NCI-H187 (cell line): ENCODE measurements at places on chromosomes 7 and 10.
A peak's percentile ranks its signal among the peaks of the same experiment; 100 is the strongest.

DNA sequence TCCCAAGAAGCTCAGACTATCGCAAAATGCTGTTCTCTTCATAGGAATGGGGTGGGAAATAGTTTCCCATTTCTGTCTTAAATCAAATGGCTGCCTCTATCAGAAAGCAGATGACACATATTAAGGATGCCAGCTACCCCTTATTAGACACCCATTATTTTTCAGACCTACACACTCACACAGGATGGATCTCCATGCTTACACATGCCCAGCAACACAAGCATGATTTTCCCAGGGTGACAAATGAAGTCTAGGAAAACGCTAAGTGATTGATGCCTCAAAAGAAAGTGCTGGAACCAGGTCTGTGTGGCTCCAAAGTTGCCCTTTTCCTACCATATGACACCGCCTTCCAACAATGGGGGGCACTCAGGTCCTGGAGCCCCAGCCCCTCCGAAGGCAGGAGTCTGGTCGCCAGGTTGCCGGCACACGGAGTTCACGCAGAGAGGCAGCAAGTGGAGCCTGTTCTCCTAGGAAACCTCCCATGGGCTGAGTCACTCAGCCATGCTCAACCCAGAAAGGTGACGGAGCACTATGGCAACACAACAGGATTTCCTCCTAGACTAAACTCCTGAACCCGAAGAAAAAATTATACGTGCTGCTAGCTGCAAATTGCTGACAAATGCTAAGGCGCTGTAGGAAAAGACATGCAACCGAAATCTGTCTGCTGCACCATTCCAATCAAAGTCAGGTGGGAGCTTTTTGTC is 19.8 kb downstream of the VOPP1 start:
- no peak for DNase-seq

DNA sequence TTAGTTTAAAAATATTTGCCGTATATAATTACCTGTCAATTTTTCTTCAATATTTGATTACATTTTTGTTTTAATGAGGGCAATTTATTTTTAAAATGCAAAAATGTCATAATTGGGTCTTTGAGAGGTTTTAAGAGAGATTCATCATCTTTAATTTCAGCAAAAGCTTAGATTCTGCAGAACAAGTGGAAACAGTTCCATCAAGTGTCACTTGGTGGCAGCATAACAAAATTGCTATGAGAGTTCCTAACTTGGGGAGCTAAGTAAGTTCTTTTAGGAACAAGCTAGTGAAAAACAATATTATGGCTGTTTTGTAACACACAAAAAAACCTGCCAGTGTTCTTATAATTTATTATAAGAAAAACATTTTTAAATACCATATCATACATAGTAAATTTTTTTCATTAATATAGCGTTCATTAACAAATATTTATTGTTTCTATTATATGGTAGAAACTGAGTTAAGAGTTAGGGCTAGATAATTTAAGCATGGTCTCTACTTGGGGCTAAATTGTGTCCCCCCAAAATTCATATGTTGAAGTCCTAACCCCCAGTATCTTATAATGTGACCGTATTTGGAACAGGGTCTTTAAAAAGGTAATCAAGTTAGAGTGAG is 155.2 kb downstream of the MAGI2 start:
- peak; percentile 21 for DNase-seq

DNA sequence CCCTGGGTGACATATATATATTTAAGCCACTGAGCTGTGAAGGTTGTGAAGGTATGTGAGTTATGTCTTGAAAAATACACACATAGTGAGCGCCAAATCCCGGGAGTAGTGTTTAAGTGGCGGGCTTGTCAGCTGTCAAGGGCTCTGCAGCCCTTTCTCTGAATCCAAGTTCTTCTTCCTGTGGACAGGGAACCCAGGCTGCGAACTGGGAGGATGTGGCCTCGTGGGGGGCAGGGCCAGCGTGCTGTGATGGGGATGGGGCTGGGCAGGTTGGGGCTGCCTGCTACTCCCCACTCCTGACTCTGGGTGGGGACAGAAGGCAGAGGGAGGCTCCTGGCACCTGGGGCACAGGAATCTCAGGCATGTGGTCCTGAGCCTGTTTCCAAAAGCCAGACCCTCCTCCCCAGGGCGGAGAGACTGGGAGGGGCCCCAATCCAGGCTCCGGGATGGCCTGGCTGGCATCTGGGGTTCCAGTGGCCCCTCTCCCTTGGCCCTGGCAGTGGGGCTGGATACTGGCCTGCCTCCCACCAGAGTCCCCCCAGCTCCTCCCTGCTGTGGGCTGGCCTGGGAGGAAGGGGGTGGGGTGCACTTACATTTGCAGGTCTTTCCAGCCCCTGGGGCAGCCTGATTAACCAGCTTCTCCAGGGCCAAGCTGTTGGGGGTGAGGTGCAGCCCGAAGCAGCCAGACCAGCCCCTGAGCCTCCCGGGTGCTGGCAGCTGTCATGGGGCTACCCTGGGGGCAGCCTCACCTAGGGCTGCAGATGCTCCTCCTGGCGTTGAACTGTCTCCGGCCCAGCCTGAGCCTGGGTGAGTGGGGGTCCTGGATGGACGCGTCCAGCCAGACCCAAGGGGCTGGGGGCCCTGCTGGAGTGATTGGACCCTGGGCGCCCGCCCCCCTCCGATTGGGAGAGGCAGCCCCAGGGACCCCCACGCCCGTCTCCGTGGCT is at the start of gene UPK3B:
UPK3B (plus strand) TSS at position 622 of the 947 bp plus-strand sequence; CDS start at position 723, 101 bp downstream.
- DNase-seq: no peak

DNA sequence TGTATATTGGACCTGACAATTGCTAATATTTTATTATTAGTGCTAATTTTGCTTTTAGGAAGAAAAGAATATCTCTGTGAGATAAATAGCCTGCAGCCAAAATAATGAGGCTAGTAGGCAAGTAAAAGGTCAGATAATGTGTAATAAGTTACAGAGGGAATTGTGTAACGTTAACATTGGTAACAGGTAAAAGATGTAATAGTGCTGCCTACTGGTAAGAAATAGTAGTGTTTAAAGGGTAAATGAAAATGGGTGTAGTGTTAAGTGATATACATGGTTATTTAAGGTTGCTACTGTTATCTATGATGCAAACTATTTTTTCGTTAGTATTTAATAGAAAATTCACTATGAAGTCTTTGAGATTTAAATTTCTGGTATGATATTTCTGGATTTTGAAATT is 9.2 kb upstream of the FOXP2 start:
- DNase-seq: no peak

- DNase-seq: no peak
Measured at GRCh38 chr10:5692461-5693358, 8.1 kb downstream of the TASOR2 start.

DNA sequence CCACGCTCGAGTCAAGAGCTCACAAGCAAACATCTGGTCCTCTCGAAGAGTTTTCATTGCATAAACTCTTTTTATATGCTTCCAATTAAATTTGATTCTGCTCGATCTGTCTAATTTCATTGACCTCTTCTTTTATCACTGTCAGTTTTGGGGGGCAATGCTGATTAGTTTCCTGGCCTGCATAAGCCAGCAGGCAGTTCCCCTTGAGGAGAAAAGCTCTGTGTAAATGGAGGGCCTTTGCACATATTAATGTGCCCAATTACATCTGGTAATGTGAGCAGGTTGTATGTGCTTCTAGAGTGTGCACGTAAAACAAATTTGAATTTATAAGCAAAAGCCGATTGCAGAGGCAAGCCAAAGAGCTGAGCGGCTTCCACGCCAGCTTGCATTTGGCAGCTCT is 210.3 kb downstream of the ABCA13 start:
- DNase-seq: no peak

GRCh38 chr7:68509054-68509453 is 1089.2 kb upstream of the AUTS2 start:
- no peak for DNase-seq

- DNase-seq: no peak
Measured at GRCh38 chr10:48681740-48682139, 2.9 kb upstream of the WDFY4 start.

GRCh38 chr10:88256013-88256680 is 327.0 kb downstream of the RNLS start:
- DNase-seq: no peak

- no peak for DNase-seq
Measured at GRCh38 chr10:127694580-127695193, 42.3 kb upstream of the FOXI2 start.

DNA sequence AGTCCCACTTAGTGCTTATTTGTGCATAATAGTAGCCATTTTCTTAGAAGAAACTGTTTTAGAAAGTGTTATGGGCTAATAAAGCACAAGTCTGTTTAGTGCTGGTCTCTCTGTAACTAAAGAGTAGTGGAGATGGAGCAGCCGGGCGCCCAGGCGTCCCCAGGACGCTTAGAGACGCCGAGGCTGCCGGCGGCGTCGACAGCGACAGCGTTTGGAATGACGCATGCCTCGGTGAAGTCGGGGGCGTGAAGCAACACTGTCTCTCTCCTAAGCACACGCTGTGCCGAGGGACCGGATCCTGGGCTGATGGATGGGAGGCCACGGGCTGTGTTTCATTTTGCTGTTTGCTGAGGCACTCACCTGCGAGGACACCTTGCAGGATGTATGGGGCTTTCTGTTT is 588.6 kb upstream of the FOXK1 start:
- DNase-seq: no peak

- no peak for DNase-seq
Measured at GRCh38 chr7:138030679-138031351, 28.9 kb upstream of the CREB3L2 start.

- peak; percentile 73 for DNase-seq
Measured at GRCh38 chr7:100158229-100159098, at the start of gene TRAPPC14. Gene TRAPPC14, minus strand, starts transcription at chr7:100158723. Its CDS starts 224 bp downstream, at chr7:100158499.

DNA sequence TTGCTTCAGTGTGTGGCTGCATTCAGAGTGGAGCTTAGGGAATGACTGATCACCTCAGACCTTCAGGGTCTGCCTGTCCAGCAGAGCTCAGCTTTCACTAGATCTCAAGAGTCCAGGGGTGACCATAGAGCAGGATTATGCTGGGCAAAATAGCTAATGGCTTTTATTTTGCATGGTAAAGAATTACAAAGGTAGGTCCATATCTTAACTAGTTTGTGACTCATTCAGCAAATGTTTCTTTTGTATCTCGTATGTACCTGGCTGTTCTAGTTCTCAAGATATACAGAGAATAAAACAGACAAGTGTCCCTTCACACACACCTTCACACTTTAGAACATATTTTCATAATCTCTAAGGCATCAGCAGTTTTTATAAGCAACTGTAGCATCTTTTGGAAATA is 180.5 kb downstream of the DYNC1I1 start:
- no peak for DNase-seq

GRCh38 chr10:120606051-120606764 is 149.2 kb downstream of the PLPP4 start:
- no peak for DNase-seq

DNA sequence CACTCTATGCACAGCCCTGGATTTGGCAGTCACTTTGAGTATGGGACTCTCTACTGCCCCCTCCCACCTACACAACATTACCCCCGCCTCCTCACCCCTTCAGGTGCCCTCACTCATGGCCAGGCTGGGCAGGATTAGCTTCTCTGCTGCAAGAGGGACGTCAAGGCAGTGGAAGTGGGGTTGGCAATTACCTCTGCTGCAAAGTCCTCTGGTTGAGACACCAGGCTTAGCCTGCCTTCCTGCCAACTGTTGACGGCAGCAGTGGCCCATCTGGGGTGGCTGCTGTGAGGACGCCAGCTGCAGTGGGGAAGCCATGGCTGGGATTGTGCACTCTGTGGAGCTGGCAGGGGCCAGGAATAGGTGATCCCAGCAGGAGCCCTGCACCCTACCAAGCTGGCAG is 26.7 kb downstream of the SVIL start:
- DNase-seq: no peak

- no peak for DNase-seq
Measured at GRCh38 chr10:131937836-131938235, 37.0 kb downstream of the PPP2R2D start.

GRCh38 chr10:49611166-49611815 is 1.2 kb downstream of the SLC18A3 start:
- DNase-seq: no peak

DNA sequence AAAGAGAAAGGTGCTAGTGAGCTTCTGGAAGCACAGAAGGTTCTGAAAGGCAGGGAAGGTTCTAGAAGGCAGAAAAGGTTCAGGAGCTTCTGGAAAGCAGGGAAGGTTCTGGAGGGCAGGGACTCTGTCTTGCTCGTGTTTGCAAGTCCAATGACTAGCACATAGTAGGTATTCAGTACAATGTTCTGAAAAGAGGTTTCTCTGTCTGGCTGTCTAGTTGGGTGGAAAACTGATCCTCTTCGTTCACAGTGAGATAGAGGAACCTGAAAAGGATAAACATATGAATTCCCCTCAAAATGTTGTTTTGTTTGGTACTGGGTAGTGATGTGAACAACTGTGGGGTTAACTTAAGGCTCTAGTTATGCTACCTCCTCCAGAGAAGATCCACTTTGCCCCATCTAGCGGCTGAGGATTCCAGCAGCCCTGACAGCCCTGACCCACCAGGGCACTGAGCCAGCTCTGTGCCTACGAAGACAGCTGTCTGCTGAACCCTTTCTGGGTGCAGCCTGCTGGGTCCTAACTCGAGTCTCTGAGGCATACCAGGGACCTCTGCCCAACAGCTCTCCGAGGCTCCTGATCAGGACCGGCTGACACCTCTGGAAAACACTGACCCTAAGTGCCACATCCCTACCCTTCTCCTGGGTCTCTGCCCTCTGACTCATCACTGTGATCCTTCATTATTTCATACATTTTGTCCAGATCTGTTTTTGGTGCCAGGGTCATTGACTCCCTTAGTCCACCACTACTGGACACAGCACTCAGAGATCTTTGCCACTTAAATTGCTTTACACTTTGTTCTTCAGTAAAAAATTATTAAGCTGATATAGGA is 15.4 kb downstream of the PTPRN2 start:
- no peak for DNase-seq
